ENCODE measurements at places on chromosomes 16 and 17.

- no peak for DNase-seq
Observed at GRCh38 chr16:1637526-1637925, 25.4 kb downstream of the CRAMP1 start.

GRCh38 chr17:49996121-49996494, 1.1 kb upstream of the DLX3 start:
- no peak for DNase-seq

GRCh38 chr16:77157346-77158058, 33.5 kb upstream of the MON1B start:
- no peak for DNase-seq

GRCh38 chr17:33038740-33039139, 47.1 kb downstream of the SPACA3 start:
- peak; percentile 85 for DNase-seq

- no peak for DNase-seq
Observed at GRCh38 chr16:23301251-23302044, 654 bp upstream of the SCNN1B start.

GRCh38 chr17:17842111-17842876, 5.5 kb upstream of the SREBF1 start:
- no peak for DNase-seq

- no peak for DNase-seq
Observed at GRCh38 chr17:18182110-18182977, 1.3 kb upstream of the ALKBH5 start.

GRCh38 chr17:50521514-50521913, 11.0 kb upstream of the EPN3 start:
- no peak for DNase-seq

DNA sequence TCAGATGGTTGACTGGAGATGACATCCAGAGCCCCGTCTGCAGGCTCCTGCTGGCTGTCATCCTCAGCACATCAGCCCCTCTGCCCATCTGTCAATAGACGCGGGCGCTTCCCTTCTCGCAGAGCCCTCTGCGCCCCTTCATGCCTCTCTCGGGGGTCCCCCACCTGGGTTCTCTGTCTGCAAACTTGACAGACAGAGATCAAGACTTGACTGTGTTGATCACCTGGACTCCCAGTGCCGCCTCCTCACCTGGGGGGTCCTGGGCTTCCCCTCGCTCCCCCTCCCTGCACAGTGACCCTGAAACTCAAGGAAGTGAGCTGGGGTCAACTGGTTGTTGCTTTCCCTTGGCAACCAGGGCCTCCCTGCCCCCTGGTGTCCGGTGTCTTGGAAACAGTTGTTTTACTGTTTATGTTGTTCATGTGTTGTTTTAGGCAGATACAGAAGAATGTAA, 31.9 kb downstream of the RNF213 start:
- no peak for DNase-seq

DNA sequence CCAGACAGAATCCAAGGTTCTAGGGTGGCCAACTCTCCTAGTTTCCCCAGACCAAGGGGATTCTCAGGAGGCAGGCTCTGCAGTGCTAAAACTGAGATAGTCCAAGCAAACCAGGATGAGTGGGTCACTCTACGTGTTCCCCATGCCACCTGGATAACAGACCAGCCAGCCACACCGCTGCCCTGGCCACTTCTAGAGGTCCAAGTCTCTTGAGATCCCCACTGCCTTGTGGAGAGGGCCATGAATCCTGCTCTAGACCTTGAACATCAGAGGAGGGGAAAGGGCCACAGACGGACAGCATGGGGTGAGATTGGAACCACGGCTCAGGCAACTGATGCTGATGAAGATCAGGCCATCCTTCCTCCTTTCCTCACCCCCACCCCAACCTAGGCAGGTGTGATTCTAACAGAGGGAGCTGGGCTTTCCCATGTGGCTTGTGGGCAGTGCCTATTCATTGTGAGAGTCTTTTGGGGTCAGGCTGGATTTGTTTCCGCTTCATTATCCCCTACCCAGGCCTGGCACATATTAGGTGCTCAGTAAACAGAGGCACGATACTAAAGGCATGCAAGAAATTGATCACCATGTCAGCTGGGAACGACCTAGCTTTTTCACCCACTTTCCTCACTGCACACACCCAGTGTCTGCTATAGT, 16.8 kb upstream of the TVP23A start:
- no peak for DNase-seq

DNA sequence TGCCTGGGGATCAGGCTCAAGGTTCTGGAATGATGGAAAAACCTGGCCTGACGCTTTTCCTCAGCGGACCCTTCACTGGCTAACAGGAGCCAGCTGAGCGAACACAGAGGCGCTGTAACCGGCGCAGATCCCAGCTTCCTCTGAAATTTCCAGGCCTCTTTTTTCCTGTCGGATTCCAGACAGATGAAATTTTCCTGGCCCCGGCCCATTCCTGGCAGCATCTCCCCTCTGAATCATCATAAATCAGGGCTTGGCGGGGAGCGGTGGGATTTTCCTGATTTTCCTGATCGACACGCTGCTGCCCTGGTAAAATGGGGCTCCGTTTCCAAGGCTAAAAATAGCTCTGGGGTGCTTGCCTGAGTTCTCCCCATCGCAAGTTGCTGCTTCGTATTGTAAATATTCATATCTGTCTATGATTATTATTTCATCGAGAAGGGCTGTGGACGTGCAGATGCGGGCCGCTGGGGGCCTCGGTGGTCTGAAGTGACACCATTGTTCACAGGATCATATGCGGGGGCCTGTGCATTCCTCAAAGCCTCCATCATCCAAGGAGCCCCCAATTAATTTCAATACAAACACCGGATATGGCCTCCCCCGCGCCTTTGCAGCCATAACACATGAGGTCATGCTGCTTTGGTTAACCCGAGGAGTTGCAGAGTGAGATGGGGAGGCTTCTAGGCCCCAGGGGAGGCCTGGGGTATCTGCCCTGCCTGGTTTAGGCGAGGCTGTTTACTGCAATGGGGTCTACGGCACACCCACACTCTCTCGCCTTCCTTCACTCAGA, 45.8 kb upstream of the ETV4 start:
- DNase-seq, result no peak

DNA sequence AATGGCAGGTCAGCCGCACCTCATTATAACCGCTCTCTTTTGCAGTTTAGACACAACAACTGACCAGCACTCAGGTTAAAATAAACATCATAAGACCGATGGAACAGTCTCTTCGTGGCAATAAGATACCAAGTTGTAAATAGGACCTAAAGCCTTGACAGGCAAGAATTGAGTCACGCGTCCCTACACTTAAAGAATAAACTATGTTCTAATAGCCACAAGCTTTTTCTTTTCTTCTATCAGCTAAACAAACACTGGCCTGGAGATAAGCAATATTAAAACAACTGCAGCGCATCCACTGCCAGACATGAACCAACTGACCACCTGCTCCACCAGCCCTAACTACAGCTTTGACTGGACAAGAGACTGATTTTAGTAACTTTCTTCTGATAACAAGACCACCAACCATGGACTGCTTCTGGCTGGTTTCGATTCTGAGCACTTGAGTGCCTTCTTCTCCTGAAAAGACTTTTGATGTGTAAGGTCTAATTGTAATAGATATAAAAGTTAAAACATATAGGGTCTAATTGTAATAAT, 17.5 kb downstream of the SLFN12L start:
- no peak for DNase-seq

- no peak for DNase-seq
Observed at GRCh38 chr17:33974276-33974675, 280.8 kb upstream of the CCL2 start.

- DNase-seq, result no peak
Observed at GRCh38 chr17:8859027-8859803, 8.3 kb downstream of the PIK3R6 start.

- DNase-seq, result no peak
Observed at GRCh38 chr17:45256114-45256966, 5.6 kb downstream of the SPATA32 start.

DNA sequence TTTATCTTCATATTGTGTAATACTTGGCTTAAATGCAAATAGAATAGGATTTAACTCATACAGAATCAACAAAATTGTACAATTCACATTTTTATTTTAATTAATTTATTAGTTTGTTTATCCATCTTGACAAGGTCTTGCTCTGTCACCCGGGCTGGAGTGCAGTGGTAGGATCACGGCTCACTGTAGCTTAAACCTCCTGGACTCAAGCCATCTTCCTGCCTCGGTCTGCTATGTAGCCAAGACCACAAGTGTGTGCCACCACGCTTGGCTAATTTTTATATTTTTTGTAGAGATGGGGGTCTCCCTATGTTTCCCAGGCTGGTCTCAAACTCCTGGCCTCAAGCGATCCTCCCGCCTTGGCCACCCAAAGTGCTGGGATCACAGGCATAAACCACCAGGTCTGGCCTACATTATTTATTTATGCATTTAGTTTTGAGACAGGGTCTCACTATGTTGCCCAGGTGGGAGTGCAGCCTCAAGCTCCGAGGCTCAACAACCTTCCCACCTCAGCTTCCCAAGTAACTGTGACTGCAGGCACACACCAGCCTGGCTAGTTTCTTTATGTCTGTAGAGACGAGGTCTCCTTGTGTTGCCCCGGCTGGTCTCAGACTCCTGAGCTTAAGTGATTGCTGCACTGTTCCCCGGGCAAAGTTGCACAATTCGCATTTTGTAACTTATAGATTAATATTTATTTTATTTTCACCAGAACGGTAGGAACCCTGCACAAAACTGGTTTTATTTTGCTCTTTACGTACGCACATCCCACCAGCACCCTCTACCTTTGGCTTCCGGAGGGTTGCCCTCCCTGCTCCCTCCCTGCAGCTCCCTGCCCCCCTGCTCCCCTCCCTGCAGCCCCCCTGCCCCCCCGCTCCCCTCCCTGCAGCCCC, 4.9 kb downstream of the DPEP1 start:
- no peak for DNase-seq

- no peak for DNase-seq
Observed at GRCh38 chr16:87254296-87254695, 62.9 kb downstream of the C16orf95 start.

GRCh38 chr16:70664325-70665112, 18.2 kb downstream of the IL34 start:
- DNase-seq, result peak; percentile 21

DNA sequence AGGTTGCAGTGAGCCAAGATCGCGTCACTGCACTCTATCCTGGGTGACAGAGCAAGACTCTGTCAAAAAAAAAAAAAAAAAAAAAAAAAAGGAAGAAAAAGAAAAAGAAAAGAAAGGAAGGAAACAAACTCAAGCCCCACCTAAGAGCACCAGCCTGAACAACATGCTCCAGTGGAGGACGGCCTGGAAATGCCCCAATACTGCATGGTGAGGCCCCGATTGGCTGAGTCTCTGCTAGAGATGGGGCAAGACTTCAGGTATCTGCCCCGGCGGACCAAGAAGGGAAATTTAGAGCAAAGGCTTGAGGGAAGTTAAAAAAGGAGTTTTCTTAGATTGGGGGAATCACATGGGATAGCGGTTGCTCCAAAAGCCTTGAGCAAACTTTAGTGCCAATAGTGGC, 10.4 kb upstream of the ZNF652 start:
- DNase-seq, result no peak

- no peak for DNase-seq
Observed at GRCh38 chr16:67454104-67454503, 23.2 kb downstream of the HSD11B2 start.

GRCh38 chr17:39738983-39739884, 1.5 kb downstream of the GRB7 start:
- no peak for DNase-seq

GRCh38 chr17:55342800-55343585, 78.2 kb downstream of the HLF start:
- DNase-seq, result no peak

GRCh38 chr16:6835941-6836340, 496.7 kb upstream of the RBFOX1 start:
- DNase-seq, result no peak

DNA sequence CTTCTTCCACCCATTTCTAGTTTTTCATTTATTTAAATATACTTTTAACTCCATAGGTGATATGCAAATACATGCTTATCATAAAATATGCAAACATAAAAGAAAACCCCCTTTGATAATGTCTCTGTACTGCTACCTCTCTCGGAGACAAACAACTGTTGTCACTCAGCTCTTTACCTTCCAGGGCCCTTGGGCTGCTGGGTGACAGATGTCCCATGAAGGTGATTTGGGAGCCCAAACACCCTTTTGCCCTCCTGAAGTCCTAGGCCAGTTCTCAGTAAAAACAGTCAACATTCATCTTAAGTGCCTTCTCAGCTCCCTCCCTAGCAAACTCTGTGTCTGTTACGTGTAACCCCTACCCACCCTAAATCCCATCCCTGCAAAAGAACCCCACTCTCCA, 37.5 kb downstream of the CHD9 start:
- DNase-seq, result no peak

GRCh38 chr17:74526681-74527080, 4.6 kb downstream of the CD300LB start:
- peak; percentile 22 for DNase-seq

DNA sequence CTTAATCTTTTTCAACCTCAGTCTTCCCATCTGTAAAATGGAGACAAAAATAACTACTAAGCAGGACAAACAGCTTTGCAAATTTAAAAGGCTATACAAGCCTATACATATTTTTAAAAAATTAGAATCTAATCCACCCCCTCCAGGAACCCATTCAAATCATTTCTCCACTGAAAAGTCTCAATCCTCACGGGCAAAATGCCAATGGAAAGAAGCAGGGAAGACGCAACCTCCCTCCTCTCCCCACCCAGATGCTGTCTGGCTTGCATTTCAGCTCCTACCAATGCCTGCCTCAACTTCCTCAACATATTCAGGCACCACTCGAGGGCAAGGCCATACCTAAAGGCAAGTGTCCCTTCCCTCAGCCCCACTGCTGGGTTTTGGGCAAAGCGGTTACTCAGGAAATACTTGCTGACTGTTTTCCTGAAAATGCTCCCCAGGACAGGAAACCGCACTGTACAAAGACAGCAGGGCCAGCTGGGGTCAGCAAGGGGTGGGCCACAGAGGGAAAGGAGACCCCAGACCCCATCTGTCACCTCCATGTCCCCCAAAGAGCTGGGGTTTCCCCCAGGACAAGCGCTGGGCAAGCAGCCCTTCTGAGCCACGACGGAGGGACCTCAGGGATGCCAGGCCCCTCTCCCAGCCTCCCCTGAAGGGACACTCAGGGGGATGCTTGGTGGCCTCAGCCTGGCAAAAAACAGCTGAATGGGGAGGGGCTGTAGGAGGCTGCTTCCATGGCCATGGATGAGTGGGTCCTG, 47.7 kb upstream of the DOC2B start:
- DNase-seq, result no peak

GRCh38 chr17:28889996-28890395, 7.5 kb downstream of the FLOT2 start:
- no peak for DNase-seq

DNA sequence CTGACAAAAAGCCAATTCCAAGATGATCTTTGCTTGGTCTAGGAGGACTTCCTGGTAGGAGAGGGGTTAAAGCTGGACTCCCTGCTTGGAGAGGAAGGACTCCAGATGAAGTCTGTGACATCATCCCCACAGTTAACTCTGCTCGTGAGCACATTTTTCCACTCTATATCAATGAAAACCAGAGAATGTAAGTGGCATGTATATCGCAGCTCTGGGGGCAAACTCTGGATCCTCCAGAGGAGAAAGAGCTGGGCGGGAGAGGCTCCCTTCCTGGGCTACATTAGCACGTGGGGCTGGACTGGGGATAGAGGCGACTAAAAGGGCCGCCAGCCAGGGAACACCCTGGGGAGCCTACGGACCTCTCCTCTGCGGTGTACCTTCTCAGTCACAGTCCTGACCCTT, 34.1 kb downstream of the HIC1 start:
- DNase-seq, result no peak

Data from D341Med (cell line).